SW480 (cell line): ENCODE measurements at places on chromosomes 7 and 10.

- DNase-seq = no peak
These were observed 17.4 kb upstream of the BAIAP2L1 start for GRCh38 chr7:98418271-98418635.

GRCh38 chr7:144255471-144255897 is 9.1 kb downstream of the OR2A7 start:
- no peak for DNase-seq

GRCh38 chr10:61899069-61899531 is 2.4 kb upstream of the ARID5B start:
- no peak for DNase-seq

- no peak for DNase-seq
These were observed 286.1 kb upstream of the C7orf33 start for GRCh38 chr7:148304456-148304855.

DNA sequence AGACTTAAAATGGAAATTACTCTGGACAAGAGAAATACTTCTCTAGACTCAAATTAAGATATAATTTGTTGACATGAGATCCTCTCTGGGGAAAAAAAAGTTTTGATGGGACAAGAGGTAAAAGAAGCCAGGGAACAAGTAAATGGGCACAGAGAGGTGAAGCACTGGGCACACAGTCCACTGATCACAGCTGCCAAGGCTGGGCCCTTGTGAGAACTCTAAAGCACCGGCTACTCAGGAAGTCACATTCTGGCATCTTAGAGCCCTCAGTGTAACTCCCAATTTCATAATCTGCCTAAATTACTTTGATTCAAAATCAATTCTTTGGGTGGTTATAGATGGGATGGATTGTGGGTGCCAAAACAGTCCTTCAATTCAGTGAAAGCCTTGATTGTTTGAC is 123.2 kb upstream of the CACNA2D1 start:
- DNase-seq = no peak

GRCh38 chr10:114911052-114911711 is 26.8 kb upstream of the TRUB1 start:
- DNase-seq = no peak

GRCh38 chr10:90969121-90969534 is 48.2 kb upstream of the ANKRD1 start:
- peak; percentile 18 for DNase-seq

- no peak for DNase-seq
These were observed 1.9 kb downstream of the SLC18A3 start for GRCh38 chr10:49611816-49612512.

GRCh38 chr10:12129222-12130111 is at the start of gene SEC61A2:
Gene SEC61A2 (plus strand): TSS chr10:12129677. CDS start chr10:12129788, 111 bp downstream.
- peak; percentile 83 for DNase-seq

DNA sequence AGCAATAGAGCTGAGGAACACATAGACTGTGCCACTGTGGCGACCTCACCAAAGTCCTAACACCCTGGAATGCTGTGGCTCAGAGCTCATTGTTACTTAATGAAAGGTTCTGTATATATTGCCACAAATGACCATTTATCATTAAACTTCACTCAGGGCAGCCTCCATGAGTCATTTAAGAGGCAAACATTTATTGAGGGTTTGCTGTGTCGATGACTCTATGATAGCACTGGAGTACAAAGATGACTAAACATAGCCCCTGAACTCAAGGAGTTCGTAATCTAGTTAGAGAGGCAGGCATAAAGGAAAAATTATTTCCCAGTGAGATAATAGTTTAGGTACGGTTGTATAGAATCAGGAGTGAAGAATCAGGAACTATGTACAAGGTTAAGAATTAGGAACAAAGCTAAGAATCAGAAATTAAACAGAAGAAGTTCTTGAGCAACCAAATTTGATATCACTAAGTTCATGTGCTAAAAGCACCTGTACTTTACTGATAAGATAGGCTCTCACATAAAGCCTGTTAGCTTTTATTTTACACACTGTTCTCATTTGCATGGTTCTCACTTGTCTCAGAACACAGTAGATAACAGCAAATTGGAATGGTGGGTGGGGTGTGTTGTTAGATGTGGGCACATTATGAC is 7.9 kb downstream of the ENTPD7 start:
- DNase-seq = peak; percentile 32

- no peak for DNase-seq
These were observed 27.5 kb downstream of the TLX1 start for GRCh38 chr10:101158459-101159058.
